ENCODE measurements at places on chromosomes 12 and 14.

DNA sequence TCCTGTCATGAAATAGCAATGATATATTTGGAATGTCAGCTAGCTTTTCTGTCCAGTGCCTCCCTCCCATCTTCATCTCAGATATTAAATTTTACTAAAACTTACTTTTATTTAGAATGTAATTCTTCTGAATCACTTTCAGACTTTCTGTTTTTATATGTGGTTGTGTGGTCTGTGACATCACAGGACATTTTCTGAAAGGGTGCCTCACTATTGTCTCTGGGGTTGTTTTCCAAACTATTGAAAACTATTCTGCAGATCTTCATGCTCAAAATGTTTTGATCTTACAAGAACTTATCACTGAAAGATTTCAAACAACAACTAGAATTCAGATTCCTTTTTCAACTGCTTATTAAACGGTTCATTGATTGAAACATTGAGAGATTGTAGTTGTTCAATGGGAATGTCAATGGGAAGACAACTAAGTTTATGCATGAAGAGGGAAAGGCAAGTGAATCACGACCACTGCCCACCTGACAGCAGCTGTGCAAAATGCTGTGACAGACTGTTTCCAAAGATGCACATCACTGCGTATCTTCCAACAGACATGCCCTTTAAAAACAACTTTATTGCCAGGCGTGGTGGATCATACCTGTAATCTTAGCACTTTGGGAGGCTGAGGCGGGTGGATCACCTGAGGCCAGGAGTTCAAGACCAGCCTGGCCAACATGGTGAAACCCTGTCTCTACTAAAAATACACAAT, 51.3 kb downstream of the KLRG1 start:
- DNase-seq: no peak

- DNase-seq: no peak
Observed at GRCh38 chr12:9406564-9407424, 198.6 kb upstream of the PZP start.

DNA sequence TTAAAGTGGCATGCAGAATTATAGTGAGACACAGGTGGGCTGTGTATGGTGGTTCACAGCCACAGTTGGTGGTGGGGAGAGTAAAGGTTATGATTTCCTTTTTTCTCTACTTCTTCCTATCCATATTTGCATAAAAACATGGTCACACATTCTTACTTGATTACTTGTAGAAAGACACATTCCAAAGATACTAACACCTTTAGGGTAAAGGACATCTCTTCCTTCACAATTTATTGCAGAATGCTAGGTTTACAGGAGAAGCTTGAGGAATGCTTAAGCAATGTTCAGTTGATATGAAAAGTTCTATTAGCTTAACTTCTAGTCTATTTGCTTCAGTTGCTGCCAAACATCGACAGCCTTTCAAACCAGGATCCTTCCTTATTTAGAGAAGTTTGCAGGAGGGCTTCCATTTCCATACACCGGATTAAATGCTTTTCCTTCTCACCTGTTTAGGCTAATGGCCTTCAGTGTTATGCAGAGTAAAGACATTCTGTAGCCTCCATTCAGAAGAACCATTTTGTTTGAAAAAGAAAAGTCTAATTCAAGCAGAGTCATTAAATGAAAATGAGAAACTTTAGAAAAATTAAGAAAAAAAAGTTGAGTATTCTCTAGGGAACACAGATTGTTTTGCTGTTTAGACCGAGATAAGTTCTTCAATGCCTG, 2.6 kb upstream of the PHC1 start:
- DNase-seq: peak; percentile 4

DNA sequence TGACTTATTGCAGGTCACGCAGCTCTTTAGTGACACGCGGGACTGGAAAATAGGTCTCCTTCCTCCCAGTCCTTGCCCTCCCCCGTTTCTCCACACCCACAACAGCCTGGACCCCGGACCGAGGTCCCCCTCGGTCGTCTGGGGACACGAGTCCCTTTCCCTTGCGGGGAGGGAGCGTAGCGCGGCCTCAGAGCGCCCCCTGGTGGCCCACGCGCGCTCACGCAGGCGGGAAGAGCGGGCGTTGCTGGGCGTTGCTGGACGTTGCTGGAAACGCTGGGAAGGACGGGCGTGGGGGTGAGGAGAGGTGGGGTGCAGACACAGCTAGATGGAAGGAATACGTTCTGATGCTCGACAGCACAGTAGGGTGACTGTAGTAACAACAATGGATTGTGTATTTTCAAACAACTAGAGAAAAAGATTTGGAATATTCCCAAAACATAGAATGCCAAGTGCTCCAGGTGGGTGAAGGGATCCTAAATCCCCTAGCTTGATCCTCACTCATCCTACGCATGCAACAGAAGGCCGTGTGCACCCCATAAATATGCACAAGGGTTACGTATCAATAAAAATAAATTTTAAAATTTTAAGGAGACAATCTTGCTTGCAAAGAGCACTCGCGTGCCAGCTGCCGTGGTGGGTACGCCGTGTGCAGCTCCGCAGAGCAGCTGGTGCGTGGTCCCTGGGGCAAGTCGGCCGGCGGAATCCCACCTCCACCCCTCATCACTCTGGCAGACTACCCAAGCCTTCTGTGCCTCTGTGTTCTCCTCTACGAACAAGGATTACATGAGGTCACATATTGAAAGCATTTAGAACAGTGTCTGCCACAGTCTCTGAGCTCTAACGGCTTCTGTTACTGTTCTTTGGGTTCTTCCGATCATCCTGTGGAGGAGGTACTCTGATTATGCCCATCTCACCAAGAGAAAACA, 87.4 kb downstream of the B4GALNT3 start:
- DNase-seq: peak; percentile 67

DNA sequence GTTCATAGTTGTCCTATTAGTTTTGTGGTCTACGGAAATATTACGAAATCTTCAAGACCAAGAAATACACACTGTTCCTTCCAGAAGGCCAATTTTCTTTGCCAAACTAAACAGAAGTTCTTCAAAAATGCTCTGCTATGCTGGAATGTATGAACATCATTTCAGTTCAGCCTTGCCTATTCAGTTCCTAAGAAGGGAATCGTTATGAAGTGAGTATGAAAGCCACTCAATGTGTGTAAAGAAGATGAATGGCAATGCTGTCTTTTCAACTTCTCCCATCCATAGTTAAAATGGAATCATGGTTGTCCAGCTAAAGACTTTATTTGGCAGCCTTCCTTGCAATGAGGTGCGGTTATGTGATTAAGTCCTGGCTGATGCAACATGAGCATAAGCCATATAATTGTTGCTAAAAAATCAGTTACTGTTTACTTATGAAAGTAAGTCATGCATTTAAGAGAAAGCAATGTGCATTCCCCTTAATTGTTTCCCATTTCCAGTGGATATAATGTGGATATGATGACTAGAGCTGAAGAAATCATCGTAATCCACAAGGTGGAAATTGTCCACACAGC, 73.8 kb upstream of the PTPRR start:
- DNase-seq: peak; percentile 58

GRCh38 chr14:105486974-105487448, 325 bp downstream of the CRIP1 start:
- no peak for DNase-seq

GRCh38 chr14:56004323-56004722, 113.9 kb upstream of the PELI2 start:
- no peak for DNase-seq

- DNase-seq: peak; percentile 48
Observed at GRCh38 chr12:30437044-30437443, 258.6 kb downstream of the IPO8 start.

GRCh38 chr12:99388671-99389195, 258.8 kb upstream of the GARIN6 start:
- DNase-seq: no peak

GRCh38 chr12:88558340-88558867, 21.9 kb downstream of the KITLG start:
- no peak for DNase-seq

GRCh38 chr12:54053751-54054741, at the start of gene HOXC4:
Gene HOXC4, plus strand, starts transcription at chr12:54053835. Its CDS starts 88 bp downstream, at chr12:54053923.
- no peak for DNase-seq

- no peak for DNase-seq
Observed at GRCh38 chr12:14741153-14741552, 44.8 kb upstream of the GUCY2C start.

DNA sequence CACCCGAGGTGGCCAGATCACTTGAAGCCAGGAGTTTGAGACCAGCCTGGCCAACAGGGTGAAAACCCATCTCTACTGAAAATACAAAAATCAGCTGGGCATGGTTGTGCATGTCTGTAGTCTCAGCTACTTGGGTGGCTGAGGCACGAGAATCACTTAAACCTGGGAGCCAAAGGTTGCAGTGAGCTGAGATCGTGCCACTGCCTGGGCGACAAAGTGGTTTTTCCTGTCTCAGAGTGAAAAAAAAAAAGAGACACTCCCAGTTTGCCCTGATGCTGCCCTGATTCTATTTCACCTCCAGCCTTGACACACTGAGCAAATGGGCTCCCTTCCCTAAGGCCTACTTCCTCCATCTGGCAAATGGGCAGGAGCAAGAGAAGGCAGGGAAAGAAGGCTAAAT, 28.5 kb upstream of the PLEK2 start:
- peak; percentile 40 for DNase-seq

- DNase-seq: peak; percentile 43
Observed at GRCh38 chr12:76784600-76785051, 20.7 kb downstream of the ZDHHC17 start.

DNA sequence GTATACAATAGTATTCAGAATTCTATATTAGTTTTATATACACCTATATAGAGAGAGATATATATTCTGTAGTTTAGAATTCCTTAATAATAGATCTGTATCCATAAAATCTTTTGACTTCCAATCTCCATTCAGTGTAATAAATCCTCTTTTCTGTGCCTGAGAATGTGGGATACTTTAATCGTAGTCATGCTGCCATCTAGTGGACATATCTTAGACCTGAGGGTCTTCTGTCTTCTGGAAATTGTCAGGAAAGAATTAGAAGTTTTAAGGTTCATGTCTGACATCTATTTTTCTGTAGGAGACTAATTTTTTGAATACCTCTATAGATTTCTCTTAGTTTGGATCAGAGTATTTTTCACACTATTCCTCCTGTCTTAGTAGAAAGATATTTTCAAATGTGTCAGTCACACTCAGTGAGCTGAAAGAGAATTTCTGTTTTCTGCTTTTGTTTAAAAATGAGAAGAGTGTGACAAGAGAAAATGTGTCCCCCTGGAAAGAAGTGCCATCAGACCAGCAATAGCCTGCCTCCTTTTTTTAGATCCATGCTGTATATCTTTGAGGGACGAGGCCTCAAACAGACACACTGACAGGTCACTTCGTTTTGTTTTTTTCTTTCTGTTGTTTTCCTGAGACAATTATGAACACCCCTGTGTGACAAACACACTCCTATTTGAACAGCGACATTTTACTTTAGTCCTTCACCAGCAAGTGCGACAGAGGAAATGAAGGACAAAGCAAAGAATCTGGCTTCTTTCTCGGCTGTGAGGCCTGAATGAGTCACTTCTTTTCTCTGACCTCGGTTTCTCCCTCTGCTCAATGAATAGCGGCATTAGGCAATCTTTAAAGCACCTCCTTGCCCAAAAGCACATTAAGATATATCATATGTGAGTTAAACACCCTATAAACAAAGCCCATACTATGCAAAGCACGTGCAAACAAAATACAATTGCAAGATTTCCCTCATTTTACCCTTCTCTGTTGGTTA, 96.3 kb downstream of the GALC start:
- DNase-seq: peak; percentile 65

- DNase-seq: no peak
Observed at GRCh38 chr14:30826070-30826469, 48.3 kb upstream of the COCH start.

All from PC-3 (cell line).